Stimulated activated CD8-positive, alpha-beta memory T cell treated with anti-CD3 and anti-CD28 coated beads, Interleukin-15, amount 100 ng/mL, for 24 hours (primary cell): ENCODE measurements at places on chromosomes 6 and 20.

- DNase-seq, result no peak
These were observed 41.8 kb downstream of the TFEB start for GRCh38 chr6:41693281-41694240.

GRCh38 chr6:112007805-112008204, 46.1 kb upstream of the CCN6 start:
- no peak for DNase-seq

DNA sequence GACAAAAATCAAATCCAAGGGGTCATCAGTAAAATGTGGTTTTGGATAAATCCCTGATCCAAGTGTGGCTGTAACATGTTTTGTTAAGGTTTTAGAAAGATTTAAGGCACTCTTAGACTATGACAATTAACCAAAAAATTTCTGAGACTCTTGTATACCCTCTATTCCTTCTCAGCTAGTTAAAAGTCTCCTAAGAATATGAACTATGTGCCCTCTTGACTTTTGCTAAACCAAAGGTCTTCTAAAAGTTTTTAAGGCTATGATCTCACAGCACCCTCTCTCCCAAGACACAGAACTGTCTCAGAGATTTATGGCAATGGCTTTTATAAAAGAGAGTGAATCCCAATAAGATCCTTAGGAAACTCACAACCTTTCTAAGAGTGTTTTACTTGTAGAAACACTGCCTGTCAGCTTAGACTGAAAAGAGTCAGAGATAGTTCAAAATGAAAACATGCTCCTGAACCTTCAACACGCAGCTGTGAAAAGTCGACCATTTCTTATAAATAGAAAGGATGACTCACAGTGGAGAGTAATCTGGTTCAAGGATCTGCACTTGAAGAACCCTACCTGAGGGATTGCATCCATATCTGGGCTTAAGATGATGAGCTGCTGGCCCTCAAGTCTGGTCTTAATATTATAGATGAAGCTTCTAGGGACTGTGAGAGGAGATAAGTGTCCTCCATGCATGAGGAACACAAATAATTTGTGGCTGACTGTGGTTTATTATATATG, 388.4 kb upstream of the GJE1 start:
- DNase-seq, result no peak

DNA sequence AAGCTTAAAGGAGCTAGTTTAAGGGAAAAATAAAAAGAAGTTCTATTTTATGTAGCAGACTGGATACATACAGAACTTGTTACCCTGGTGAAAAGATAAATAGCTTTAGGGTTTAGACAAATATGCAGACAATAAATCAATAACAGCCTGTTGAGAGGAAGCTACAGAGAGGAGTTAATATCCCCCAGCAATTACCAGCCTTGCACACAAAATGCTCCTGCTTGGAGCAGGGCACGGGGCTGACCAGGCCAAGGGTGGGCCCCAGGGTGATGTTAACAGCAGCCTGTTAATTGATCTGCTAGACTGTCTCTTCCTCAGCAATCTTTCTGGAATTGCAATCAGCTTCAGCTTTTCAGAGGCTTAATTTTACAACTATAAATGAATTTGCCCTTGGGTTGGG, 125.1 kb upstream of the SOX4 start:
- DNase-seq, result no peak

DNA sequence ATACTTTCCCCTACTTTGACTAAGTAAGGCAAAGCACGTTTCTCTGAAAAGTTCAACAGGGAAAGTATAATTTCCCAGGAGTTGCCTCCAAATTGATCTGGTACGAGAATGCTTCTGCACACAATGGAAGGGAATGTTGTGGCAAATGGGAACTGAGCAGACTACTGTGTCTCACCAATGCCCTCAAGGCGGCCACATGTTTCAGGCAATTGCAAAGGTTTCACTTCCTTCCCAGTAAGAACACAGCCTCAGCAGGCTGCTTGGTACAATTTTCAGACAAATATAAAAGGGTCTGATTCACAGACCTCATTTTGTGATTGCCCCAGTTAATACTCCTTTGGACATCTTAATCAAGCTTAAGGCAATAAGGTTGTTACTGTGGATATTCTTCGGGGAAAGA, 71.2 kb downstream of the KIAA0319 start:
- DNase-seq, result no peak

DNA sequence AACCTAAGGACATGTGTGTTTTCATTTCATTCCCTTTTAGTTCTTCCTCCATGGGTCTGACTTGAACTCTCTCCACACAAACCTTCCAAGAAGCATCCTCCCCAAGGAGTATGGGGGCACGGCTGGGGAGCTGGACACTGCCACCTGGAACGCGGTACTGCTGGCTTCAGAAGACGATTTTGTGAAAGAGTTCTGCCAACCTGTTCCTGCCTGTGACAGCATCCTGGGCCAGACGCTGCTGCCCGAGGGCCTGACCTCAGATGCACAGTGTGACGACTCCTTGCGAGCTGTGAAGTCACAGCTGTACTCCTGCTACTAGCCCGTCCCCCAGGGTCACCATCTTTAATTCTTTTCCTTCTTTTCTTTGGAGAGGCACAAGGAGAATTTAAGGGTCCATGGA, 13.5 kb downstream of the TTPAL start:
- no peak for DNase-seq

- DNase-seq, result no peak
These were observed 694.7 kb downstream of the HTR1B start for GRCh38 chr6:76768556-76768955.

GRCh38 chr20:50817776-50818172, 22.9 kb downstream of the BCAS4 start:
- no peak for DNase-seq

DNA sequence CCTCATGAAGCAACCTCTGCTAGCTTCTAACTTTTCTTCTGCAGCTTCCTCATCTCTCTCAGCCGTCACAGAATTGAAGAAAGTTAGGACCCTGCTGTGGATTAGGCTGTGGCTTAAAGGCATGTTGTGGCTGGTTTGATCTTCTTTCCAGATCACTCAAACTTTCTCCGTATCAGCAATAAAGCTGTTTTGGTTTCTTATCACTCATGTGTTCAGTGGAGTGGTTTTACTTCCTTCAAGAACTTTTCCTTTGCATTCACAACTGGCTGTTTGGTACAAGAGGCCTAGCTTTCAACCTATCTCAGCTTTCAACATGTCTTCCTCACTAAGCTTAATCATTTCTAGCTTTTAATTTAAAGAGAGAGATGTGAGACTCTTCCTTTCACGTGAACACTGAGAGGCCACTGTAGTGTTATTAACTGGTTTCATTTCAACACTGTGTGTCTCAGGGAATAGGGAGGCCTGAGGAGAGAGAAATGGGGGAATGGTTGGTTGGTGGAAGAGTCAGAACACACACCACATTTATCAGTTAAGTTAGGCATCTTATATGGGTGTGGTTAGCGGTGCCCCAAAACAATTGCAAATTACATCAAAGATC, 17.2 kb downstream of the ZSCAN23 start:
- no peak for DNase-seq

DNA sequence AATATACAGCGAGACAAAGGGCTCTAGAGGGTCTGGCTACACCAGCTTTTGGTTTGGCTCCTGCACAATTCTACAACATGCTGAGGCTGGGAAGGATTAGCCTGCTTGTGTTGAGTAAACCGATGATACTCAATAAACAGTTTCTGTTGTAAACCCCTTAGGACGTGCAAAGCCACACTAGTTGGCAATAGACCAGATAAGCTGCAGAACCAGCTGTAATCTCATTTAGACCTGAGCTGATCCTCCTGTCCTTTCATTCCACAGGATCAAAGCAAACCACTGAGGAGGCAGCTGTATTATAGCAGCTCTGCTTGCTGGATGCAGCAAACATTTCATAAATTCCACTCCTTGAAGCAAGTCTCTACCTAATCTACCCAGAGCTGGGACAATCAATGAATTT, 79.7 kb downstream of the MMS22L start:
- no peak for DNase-seq

- no peak for DNase-seq
These were observed 187.1 kb downstream of the BCAS1 start for GRCh38 chr20:53883098-53883911.

DNA sequence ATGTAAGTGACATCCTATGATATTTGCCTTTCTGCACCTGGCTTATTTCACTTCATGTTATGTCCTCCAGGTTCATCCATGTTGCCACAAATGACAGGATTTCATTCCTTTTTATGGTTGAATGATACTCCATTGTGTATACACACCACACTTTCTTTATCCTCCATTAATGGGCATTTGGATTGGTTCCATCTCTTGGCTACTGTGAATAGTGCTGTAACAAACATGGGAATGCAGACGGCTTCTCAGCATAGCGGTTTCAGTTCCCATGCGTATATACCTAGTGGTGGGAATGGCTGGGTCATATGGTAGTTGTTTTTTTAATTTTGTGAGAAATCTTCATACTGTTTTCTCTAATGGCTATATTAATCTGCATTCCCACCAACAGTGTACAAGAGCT, 14.8 kb downstream of the MTHFD1L start:
- no peak for DNase-seq

GRCh38 chr20:25056690-25057233, 1.2 kb downstream of the ACSS1 start:
- no peak for DNase-seq

DNA sequence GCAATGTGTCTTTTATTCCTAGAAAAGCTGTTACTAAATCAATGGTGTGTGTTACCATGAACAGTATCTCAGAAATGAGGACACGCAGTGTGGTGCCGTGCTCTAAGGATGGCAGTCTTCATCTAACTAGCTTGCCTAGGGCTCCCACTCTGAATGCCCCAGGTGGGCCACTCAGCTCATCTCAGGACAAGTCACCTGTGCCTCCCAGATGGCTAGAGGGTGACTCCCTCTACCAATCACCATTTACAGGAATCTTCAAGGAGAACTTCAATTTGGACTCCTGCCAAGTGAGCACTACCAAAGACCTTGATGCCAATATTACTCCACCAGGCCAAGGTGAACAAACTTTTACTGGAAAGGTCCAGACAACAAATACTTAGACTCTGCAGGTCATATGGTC, 202.8 kb upstream of the FOXQ1 start:
- no peak for DNase-seq

DNA sequence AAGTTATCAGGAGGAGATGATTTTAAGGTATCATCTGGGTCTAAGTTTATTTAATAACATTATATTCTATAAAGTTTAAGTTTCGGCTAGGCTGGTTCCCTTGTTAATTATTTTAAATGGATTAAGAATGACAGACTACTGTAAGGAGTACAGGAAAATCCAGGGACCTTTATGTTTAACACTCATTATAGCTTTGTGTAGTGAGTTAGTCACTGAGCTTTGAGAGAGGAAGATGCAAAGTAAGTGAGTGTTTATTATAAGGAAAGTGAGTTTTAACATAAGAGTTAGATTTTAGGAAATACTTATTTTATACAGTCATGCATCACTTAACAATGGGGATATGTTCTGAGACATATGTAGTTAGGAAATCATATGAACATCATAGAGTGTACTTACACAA, 485.5 kb downstream of the MMUT start:
- no peak for DNase-seq

GRCh38 chr20:53961527-53961926, 108.9 kb downstream of the BCAS1 start:
- DNase-seq, result no peak

- DNase-seq, result no peak
These were observed 37.3 kb upstream of the TOP1 start for GRCh38 chr20:40991181-40991889.

- DNase-seq, result no peak
These were observed 26.9 kb downstream of the LYRM2 start for GRCh38 chr6:89611666-89612065.

DNA sequence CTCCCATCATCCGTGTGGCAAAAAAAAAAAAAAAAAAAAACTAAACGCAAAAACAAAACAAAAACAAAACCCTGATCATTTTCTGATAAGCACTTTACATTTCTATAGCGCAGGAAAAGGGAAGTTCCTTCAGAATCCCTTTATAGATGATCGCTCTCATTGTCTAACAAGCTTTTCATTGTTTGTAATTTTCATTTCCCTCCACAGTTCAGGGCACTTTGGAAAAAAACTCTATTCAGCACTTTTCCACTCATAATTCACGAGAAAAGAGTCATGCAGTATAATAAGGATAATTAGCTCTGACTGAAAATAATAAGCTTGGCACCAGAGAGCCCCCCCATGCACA, 89.4 kb upstream of the ATXN1 start:
- no peak for DNase-seq

GRCh38 chr20:32603046-32603726, 18.1 kb upstream of the NOL4L start:
- DNase-seq, result no peak

GRCh38 chr20:49323622-49324238, 45.9 kb upstream of the ZNFX1 start:
- DNase-seq, result no peak

GRCh38 chr20:4169360-4170190, 154.2 kb upstream of the RNF24 start:
- DNase-seq, result no peak

DNA sequence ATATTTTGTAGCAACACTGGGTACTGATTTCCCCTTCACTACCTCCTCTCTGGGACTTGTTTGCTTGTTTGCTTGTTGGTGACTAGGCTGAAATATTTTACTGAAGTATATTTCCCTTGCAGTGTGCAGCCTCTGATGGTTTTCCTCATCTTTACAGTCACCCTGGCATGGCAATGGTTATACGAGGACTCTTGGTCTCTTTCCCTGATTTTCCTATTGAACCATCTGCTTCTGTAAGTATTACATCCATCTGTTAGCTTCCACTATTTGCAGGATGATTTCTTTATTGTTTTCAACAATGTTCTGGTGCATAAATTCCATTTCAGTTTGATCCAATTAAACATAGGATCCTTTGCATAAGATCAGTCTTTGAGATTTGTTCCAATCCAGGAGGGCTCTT, 465.1 kb downstream of the MEI4 start:
- no peak for DNase-seq

DNA sequence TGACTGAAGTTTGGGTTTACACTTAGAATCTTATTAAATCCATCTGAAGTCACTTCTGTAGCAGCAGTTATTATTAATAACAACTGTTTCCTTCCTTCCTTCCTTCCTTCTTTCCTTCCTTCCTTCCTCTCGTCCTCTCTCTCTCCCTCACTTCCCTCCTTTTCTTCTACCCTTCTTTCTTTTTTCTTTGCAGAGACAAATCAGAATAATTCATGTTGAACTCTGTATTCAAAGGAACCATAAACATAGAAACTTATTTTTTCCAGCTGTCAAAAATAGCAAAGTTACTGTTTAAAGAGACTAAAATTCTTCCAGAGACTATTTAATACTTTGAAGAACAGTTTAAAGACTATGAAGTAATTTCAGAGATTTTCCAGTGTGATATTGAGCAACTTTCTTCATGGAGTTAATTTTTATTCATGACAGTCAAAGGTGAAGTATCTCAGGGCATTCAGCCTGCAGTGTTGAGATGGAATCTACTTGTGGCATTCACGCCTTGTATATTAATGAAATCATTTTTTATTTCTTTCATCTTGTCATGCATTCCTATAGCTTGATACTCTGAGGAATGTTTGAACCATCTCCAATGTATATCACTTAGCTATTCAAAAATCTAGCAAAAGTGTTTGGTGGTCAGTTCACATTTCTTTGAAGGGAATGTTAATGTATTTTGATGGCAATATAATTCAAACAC, 109.7 kb downstream of the BCAS1 start:
- no peak for DNase-seq

GRCh38 chr20:61832181-61832580, 233.5 kb downstream of the TAF4 start:
- DNase-seq, result no peak

- no peak for DNase-seq
These were observed 147.4 kb upstream of the SPACA1 start for GRCh38 chr6:87900160-87900698.

- DNase-seq, result no peak
These were observed 52.4 kb upstream of the ARMC2 start for GRCh38 chr6:108795814-108796213.

GRCh38 chr6:144912474-144912873, 627.3 kb downstream of the UTRN start:
- no peak for DNase-seq
